ENCODE measurements at places on chromosomes 12 and 14.
A peak's percentile ranks its signal among the peaks of the same experiment; 100 is the strongest.

DNA sequence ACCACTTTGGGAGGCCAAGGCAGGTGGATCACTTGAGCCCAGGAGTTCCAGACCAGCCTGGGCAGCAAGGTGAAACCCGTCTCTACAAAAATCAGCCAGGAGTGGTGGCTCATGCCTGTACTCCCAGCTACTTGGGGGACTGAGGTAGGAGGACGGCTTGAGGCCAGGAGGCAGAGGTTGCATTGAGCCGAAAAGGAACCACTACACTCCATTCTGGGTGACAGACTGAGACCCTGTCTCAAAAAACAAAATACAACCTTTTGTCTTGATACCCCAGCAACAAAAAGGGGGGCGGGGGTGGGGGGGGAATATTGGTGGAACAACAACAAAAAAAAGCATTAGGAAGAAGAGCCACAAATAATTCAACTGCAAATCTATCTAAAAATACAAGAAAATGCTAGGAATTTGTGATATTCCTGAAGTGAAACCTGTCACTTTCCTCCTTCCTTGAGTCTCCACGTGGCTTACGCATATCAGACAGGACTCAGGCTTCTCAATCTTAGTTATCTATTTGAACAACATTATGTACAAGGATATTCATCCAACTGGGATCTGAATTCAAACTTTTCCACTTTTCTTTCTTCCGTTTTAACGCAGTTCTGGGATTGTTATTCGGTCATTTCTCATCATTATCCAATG is 1.3 kb downstream of the R3HDM2 start:
- peak; percentile 72 for DNase-seq

- peak; percentile 91 for DNase-seq
Observed at GRCh38 chr12:27843714-27844245, 63.7 kb upstream of the MANSC4 start.

GRCh38 chr14:95198320-95198719 is 41.0 kb upstream of the DICER1 start:
- no peak for DNase-seq

GRCh38 chr14:34981743-34982420 is 910 bp upstream of the SRP54 start:
- no peak for DNase-seq

GRCh38 chr14:22973217-22974032 is 8.9 kb downstream of the AJUBA start:
- peak; percentile 74 for DNase-seq

- no peak for DNase-seq
Observed at GRCh38 chr14:50006141-50006540, 110.2 kb downstream of the VCPKMT start.

DNA sequence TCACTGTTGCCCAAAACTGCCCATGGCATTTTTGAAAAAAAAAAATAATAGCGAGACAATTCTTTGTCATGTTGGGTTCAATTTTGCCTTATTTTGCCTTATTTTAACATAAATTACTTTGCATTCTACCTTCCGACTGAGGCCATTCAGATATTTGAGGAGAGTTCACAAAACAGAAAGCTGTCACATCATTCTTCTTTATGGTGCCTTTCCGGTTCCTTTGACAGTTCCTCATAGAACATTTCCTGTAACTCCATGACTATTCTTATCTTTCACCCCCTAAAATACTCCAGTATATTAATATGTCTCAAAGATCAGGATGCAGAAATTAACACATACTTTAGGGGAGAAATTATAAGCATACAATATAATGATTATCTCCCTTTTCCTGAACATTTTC is 476.7 kb downstream of the NOVA1 start:
- no peak for DNase-seq

GRCh38 chr12:124392271-124392666 is 97.4 kb downstream of the RFLNA start:
- DNase-seq, result peak; percentile 9

GRCh38 chr12:30823156-30823699 is 68.5 kb upstream of the CAPRIN2 start:
- DNase-seq, result peak; percentile 65

DNA sequence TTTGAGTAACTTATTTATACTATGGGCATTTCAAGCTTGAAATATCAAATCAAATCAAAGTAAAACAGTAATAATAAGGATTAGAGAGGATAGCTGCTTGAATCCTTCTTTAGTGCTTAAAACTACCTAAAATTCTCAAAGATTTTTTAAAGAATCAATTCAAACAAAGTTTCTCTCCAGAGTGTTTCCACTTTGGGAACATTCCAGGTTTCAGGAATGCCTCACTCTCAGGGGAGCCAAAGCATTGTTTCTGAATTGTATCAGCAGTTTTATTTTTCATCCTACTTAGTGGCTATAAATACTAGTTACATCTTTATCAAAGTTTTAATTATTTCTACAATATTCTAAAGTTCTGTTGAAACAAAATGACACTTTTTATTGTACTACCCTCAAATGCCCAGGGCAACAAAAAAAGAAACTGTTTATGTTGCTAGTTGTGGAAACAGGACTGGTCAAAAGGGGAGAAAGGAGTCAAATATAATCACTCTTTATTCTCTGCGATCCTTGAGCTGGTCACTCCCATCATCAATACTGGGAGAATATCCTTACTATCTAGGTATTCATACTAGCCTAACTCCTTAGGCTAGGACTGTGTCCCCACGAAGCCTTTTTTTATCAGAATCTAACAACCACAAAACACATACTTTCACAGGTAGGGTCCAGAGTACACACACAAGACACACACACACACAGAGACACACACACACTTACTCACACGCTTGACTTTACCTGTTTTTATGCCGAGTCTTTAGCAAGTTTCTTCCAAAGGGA is 598 bp downstream of the RASSF9 start:
- no peak for DNase-seq

GRCh38 chr12:112711026-112711425 is 80.5 kb upstream of the RPH3A start:
- no peak for DNase-seq

- DNase-seq, result no peak
Observed at GRCh38 chr12:82209533-82209932, 148.7 kb downstream of the CCDC59 start.

DNA sequence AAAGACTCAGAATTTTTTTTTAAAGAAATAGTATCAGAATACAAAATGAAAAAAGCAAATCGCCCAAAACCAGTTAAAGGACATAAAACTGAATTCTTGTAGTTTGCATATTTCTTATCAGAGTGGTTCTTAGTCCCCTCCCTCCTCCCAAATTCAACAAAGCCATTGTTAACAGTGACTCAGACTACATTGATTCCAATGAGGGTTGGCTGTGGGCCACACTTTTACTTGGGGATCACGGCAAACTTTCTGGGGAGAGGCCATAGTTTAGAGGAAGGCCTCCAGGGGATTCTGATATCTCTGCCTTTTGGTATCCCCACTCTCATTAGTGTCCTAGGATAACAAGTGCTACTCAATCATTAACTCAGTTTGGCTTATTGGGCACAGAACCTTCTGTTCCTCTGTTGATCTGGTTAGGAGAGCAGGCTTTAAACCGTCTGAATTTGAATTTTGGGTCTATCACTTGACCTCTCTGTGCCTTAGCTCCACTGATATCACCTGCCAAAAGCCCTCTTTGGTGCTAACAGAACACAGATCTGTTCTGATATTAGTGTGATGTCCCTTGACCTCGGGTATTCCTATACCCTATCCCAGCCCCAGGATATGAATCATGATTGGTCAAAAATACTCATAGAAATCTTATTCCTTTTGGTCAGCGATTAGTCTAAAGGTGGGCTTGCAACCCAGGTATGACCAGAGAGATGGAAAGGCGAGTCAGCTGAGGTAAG is 45.2 kb upstream of the APPL2 start:
- DNase-seq, result no peak

DNA sequence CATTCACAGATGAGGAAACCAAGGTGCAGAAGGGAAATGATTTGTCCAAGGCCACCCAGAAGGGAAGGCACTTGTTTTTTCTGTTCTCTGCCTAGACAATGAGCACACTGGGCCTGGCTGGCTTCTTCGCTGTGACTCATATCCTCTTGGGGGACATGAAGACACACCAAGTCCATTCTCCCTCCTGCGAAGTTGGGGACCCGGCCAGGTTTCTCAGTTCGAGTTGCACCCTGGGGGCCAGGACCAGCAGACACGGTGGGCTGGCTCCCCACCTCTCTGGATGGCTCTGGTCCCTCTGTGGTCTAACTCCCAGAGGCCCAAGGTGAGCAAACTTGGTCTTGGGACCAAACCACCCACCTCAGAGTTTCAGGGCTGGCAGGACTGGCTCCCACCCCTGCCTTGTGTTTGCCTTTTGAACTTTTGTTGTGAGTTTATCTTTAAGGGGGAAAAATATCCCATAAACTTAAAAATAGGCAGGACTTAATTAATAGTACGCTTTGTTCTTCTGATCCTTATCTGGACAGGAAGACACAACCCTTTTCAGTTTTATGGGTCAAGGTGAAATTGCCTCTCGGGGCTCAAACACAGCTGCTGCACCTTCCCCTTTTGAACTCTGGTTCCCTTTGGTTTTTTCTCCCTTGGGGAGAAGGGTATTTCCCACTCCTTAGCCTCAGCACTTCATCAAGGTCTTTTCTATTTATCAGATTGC is 9.0 kb upstream of the MLEC start:
- DNase-seq, result no peak

GRCh38 chr12:65666876-65667275 is 157.4 kb upstream of the HMGA2 start:
- peak; percentile 63 for DNase-seq

- peak; percentile 86 for DNase-seq
Observed at GRCh38 chr12:8045952-8046944, 13.7 kb downstream of the FOXJ2 start.

- DNase-seq, result peak; percentile 81
Observed at GRCh38 chr14:77825895-77826519, 26.1 kb downstream of the ADCK1 start.

DNA sequence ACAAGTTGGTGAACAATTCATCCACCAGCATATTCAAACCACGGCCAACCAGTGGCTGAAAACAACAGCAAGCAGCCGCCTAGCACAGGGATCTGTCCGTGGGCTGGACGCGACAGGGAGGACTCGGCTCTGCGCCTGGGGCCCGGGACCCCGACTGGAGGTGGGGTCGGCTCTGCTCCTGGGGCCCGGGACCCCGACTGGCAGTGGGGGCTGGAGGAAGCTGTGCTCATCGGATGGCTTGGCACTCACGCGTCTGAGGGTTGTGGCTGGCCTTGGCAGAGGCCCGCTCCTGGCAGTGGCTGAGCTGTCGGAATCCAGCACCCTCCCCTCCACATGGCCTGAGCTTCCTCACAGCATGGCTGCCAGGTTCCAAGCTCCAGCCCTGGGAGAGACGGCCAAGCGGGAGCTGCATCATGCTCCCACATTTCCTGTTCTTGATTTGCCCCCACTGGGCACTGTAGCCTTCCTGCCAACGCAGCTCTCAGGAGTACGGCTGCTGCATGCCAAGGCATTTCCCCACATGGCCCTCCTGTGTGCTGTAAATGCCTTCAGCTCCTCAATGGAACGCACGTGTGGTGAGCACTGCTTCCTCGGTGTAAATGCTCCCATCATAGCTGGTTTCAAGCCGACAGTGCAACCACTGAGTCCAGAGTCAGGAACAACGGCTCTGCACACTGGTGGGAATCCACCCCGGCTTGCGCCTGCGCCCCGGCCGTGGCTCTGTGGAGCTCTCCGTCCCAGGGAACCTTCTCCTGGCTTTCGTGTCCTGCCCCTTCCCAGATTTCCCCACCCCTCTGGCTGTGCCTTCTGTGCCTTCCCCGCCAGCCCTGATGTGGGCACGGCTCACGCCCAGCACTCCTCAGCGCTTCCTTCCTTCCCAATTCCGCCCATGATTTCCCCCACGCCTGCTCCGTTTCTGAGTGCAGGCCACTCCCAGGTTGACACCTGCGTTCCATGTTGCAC is 7.3 kb upstream of the GALNT9 start:
- no peak for DNase-seq

- peak; percentile 87 for DNase-seq
Observed at GRCh38 chr12:46661110-46661845, 164.5 kb downstream of the SLC38A4 start.

GRCh38 chr12:90543374-90543773 is 411.6 kb downstream of the CCER1 start:
- no peak for DNase-seq

DNA sequence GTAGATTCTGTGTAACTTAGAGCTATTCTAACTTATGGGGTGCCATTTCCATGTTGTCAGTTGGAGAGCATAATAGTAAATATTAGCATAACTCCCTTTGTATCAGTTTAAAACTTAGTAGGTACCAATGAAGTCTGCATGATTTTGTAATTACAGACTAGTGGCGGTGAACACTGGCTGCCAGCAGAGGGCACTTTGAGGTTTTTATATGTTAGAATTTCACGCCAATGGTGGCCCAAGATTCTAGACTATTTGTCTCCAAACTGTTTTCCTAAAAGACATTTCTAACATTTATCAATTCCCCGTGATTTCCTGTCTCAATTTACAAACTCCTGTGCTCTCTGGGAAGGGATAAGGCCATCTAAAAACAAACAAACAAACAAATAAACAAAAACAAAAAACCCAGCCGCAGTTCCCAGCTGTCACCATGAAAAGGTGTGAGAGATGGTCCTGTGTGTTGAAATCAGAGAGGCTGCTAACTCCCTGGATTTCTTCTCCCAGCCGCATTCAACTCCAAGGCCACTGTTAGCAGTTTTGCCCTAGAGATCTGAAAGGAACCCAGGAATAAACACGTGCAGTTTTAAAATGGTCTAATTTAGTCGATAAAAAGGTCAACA is 57.6 kb downstream of the BRMS1L start:
- DNase-seq, result peak; percentile 49

Data from OCI-M1 (cell line).